ENCODE measurements at places on chromosomes 2 and 18. TPM values are rescaled to one million over a fixed set of nuclear protein-coding genes. Genes with fewer than 3 reads are reported as not detected.

The MEP1B gene
- not detected for total RNA-seq

The L3MBTL4 gene
- total RNA-seq, result under 0.01 TPM

The CYP27A1 gene
- total RNA-seq, result 18.1 TPM

The HDAC4 gene
- total RNA-seq, result 9.8 TPM

The EFR3B gene
- total RNA-seq, result 3.3 TPM

The RNU2-63P gene
- total RNA-seq, result not detected

The KLHL30 gene
- total RNA-seq, result 1.6 TPM

The ARHGEF4 gene
- total RNA-seq, result 1.3 TPM

The SPEG gene
- 11.1 TPM for total RNA-seq

The GRHL1 gene
- 0.19 TPM for total RNA-seq

The POTEJ gene
- total RNA-seq, result not detected

Data from aortic smooth muscle cell (primary cell).